ENCODE measurements at places on chromosomes 13 and 19.

DNA sequence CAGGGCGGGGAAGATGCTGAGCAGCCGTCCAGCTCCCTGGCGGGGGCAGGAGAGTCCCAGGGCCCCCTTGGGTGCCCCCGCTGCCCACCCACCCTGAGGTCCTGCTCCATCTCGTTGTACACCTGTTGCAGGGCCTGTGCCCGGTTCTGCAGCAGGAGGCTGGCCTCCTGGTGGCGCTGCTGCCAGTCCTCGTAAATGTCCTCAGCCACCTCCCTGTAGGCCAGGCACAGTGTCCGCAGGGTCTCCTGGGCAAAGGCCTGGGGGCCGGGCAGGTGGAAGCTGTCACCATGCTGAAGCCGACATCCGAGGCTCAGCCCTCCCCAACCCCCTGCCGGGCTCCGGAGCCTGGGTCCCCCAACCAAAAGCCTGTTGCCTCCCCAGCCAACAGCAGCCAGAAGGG lies 20.2 kb downstream of the ATP8B3 start:
- no peak for DNase-seq

GRCh38 chr13:23805821-23806220 lies 83.4 kb downstream of the MIPEP start:
- no peak for DNase-seq

DNA sequence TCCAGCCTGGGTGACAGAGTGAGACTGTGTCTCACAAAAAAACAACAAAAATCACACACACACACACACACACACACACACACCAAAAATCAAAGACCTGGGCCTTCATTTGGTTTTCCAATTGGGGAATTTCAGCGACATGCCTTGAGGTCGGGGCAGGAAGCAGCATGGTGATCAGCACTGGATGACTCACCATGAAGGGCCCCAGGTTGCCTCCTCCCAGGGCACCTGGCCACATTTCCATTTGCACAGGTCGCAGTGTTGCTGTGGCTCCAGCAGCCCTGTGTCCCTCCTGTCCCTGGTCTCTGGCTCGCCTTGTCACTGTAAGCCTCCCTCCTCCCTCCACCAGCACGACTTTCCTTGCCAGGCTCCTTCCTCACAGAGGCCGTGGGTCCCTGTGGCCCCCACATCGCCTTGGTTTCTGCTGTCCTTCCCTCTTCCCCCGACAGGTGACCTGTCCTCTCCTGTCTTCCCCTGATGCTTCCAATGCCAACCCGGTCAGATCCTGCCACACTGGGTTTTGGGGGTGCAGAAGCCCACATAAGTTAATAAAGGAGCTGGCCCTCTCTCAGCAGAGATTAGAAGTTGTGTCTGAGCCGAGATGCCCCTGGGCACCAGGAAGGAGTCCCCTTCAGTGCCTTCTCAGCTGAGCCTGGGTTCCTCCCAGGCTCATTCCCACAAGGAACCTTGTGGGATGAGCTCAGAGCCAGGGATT lies 66.7 kb downstream of the GPR12 start:
- no peak for DNase-seq

- peak; percentile 5 for DNase-seq
Observed at GRCh38 chr19:58569943-58570670, 3.0 kb downstream of the MZF1 start.

DNA sequence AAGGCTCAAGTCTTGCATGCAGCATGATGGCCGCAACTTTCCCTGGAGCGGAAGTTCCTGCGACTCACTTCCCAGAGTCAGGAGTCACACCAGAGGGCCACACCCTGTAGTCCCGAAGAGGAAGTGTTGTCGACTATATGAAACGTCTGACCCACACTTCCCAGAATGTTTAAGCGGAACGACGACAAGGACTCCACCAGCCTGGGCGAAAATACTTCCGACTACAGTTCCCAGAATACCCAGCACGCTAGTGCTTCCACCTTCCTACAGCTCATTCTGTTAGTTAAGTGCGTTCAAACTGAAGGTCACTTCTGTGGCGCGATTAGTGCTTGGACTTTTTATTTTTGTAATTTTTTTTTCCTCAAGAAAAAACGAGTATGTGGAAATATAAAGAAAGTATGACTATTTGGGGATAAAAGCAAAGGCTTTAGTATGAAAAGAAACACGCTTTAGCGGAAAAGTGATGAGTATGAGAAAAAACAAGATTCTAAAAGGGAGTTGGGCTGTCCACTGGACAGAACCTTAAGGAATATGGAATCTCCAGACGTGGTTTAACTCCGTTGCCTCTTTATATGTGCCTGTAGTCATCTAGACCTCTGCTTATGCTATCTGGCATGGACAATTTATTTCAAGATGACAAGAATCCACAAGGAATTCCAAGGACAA lies 15.5 kb upstream of the ZNF112 start:
- no peak for DNase-seq

- no peak for DNase-seq
Observed at GRCh38 chr13:24502533-24503378, 9.8 kb downstream of the PARP4 start.

DNA sequence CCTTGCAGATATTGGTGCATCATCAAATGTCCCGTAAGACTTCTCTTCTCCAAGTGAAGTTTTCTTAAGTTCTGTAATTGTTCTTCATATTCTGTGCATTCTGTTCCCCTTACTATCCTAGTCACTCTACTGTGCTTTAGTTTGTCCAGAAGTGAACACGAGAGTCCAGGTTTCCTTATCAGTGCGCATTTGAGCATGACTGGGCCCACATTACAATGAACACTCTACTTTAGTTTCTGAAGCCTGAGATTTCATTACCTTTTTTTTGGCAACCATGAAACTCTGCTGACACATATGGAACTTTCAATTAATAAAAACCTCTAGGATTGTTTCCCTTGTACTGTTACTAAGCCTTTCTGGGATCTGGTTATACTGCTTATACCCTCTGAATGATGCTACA lies 270.0 kb downstream of the KCNRG start:
- DNase-seq: no peak

- no peak for DNase-seq
Observed at GRCh38 chr13:106700007-106700406, 132.1 kb upstream of the ARGLU1 start.

- DNase-seq: peak; percentile 4
Observed at GRCh38 chr13:101785858-101786257, 333.4 kb downstream of the ITGBL1 start.

GRCh38 chr13:109036078-109036780 lies 406.8 kb downstream of the MYO16 start:
- DNase-seq: no peak

- no peak for DNase-seq
Observed at GRCh38 chr13:33690354-33690753, 127.6 kb upstream of the RFC3 start.

GRCh38 chr13:75160984-75161383 lies 321.0 kb downstream of the TBC1D4 start:
- no peak for DNase-seq

- DNase-seq: no peak
Observed at GRCh38 chr13:82480415-82480814, 1401.9 kb downstream of the SLITRK1 start.

GRCh38 chr13:98312606-98313005 lies 135.5 kb upstream of the RNF113B start:
- no peak for DNase-seq

GRCh38 chr13:33509642-33510229 lies 224.2 kb upstream of the STARD13 start:
- no peak for DNase-seq

DNA sequence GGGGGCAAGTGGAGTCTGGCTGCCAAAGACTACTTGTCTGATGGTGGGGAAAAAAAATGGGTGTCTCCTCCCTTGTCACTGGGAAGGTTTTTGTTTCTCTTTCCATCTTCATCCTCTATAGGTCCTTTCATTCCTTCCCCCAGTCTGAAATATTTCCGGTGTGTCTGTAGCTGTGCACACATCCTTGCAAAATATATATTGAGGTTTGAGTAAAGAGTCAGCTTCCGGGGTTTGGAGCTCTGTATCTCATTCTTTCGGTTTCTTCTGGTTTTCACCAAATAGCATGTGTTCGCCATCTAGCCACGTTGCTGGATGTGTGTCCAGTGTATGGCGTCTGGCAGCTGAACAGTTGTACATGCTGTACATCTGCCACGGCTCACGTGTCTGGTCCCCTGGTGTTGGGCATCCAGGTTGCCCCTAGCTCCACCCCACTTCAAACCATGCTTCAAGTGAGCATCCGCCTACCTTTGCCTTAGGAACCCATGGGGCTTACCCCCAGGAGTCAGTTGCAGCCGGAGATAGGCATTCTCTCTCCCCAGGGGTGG lies 142.2 kb downstream of the SIPA1L3 start:
- peak; percentile 67 for DNase-seq

- DNase-seq: no peak
Observed at GRCh38 chr13:22748866-22749577, 431.8 kb upstream of the SGCG start.

DNA sequence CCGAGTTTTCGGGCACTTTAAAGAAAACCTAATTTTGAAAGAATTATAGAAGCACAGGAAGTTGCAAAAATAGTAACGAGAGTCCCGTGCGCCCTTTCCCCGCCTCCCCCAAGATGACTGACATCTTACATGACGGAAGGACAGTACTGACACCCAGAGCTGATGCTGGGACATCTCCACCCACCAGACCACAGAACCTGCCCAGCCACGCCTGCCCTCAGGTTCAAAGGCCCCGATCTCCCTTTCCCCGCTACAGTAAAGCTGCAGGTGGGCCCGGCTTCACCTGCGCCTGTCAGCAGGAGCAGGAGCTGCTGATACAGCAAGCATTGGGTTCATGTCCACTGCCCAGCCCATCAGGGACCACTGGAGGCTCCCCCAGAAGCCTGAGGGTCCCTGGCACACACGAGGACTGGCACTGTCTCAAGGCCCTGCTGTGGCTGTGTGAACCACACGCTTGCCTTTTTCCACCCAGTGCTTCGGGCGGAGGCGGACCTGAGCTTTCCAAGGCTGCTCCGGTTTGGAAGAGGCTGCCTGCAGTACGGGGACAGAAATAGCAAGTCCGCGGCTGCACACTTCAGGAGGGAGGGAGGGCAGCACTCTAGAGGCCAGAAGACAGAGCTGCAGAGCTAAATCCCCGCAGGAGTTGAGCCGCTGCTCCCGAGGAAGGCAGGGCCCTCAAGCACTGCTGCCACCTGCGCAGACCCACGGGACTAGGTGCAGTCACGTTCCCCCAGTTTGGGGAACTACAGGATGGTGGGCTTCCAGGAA lies 8.7 kb downstream of the MAP2K2 start:
- DNase-seq: no peak

- DNase-seq: no peak
Observed at GRCh38 chr13:40780822-40781401, 8.5 kb upstream of the SLC25A15 start.

DNA sequence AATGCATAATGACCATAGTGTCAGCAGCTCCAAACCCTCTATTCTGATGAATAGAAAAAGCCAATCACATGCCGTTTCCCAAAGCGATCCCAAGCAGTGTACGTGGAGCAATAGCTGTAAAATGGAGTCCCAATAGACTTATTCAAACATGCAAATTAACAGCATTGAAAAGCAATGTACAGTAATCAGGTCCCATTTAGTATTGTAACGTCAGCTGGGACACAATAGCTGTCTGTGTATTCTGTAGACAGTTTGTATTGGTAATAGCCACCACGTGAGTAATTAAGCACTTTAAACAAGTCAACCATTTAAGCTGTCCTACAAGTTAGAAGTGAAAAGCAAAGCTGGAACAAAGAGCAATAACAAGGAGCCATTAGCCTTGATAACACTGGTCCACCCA lies 698.2 kb downstream of the PCDH17 start:
- DNase-seq: no peak

DNA sequence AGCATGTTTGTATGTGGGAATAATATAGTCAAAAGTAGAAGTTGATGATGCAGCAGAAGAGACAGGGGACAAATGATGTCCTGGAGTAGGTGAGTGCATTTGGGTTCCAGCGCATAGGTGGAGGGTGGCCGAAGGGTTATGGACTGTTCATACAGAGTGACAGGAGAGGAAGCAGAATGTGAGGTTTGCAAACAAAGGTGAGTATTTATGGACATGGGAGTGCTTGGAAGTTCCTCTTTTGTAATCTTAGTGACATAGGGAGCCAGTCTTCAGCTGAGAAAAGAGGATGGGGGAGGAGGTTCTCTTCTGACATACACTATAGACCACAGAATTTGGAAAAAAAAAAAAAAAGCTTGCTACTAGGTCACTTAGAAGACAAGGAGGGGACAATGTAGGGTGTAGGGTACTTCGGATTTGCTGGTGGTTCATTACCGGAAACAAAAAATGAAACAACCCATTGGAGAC lies 331.6 kb downstream of the DLEU7 start:
- DNase-seq: peak; percentile 57

DNA sequence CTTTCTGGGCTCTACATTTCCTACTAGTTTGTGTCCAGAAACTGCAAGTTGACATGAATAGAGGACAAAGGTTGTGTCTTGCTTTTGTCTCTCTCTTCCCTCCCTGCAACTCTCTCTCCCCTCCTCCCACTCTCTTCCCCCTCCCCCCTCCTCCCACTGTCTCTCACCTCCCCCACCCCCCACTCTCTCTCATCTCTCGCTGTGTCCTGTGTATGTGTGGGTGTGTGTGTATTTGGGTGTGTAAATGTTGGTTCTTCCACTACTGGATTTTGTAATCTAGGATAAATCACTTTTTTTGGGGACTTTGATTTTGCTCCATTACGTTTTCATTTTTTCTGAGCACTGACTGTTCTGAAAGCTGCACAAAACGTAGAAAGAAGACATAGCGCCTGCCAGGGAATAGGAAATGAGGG lies 48.4 kb downstream of the AKAP11 start:
- DNase-seq: no peak

- no peak for DNase-seq
Observed at GRCh38 chr13:74816737-74817136, 665.2 kb downstream of the TBC1D4 start.

DNA sequence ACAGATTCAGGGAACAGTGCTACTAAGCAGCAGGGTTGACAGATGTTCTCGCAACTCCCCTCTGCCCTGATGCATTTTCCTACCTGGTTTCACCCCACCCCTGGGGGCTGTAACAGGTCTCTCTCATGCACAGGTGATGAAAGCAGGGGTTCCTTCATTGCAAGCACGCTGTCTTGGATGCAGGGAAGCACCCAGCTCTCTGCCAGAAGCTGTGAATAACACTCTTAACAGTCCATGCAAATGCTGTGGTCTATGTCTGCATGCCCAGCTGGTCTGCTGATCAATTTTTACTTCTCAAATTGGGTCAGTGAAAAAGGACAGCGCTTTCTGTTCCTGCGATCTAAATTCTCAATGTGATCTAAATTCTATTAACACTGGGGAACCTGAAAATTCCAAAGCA lies 246.3 kb upstream of the TSHZ3 start:
- no peak for DNase-seq

DNA sequence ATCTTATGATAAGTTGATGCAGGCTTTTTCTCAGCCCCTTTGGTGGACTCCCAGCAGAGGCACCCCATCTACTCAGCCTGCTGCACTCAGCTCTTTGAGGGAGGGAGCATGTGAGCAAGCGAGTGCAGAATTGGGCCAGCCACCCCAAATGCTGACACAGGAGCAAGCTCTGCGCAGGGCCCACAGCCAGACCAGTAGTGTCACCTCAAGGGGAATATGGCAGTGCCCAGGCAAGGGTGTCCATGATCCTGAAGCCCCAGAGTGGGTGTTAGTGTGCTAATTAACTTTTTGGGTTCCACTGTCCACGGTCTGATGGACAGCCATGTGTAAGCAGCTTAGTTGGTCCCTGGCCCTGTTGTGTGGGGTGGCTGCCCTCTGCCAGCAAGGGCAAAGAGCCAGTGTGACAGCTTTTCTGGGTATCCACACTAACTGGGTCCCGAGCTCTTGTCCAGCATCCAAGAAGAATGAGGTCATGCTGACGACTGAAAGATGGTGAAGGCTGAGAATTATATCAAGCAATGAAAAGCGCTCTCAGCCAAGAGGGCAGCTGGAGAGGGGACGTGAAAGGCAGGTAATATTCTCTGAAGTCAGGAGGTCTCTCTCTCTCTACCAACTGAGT lies 898.3 kb upstream of the PCDH9 start:
- DNase-seq: no peak

GRCh38 chr13:91762957-91763356 lies 364.5 kb downstream of the GPC5 start:
- no peak for DNase-seq
